Left cardiac atrium (tissue), 4 donors: ENCODE measurements at places on chromosomes 5 and 9. TPM values are rescaled to one million over a fixed set of nuclear protein-coding genes. Genes with fewer than 3 reads are reported as not detected.

The OMD gene
- total RNA-seq = 8.5 TPM

The CDH10 gene
- 0.24 TPM for total RNA-seq

The FOXD4L4 gene
- not detected for total RNA-seq

GRCh38 chr5:7395947-7396712 is at the start of gene ADCY2:
Gene ADCY2 (plus strand): TSS chr5:7396138. CDS start chr5:7396297, 159 bp downstream.
- DNase-seq = no peak

- no peak for DNase-seq
Measured at GRCh38 chr9:126208216-126208758, 118.3 kb upstream of the MVB12B start.

- DNase-seq = no peak
Measured at GRCh38 chr9:86516564-86516963, 162.4 kb upstream of the TUT7 start.

DNA sequence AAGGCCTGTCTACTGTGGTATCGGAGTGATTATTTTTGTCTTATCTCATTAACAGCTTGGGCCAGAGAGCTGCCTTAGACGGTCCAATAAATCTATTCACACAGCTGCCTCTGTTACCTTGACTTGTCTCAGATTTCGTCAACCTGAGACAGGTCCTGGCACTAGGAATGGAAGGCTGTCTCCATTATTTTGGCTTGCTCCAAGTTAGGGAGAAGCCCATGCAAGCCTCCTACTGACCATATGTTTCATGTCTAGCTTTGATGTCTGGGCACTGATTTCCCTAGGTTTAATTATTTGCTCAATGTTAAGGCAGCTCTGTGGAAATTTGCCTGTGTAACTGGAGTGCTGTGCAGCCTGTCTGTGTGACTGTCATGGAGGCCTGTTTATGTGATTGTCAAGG is 12.4 kb upstream of the RALGPS1 start:
- no peak for DNase-seq

GRCh38 chr5:1481266-1481958 is 36.2 kb upstream of the SLC6A3 start:
- no peak for DNase-seq

DNA sequence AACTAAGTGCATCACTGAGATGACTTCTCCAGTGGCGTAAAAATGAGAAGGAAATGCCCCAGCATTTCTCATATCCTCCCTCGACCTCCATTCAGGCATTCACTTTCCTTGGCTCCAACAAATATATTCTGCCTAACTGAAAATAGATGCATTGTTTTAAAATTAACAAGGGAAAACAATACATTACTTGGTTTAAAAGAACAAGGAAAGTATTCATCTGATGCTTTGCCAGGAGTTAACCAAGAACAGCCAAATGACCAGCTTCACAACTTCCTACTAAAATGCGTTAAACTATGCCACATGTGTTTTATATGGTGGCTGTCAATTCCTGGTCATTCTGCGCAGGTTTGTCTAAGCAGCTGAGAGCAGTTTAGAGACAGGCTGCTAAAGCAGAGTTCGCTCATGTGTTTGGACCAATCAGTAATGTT is 121.4 kb downstream of the GNAQ start:
- no peak for DNase-seq
